T47D (cell line): ENCODE measurements at places on chromosomes 5 and 9.

GRCh38 chr9:97136421-97136820 lies 97.5 kb upstream of the CTSV start:
- DNase-seq = no peak

DNA sequence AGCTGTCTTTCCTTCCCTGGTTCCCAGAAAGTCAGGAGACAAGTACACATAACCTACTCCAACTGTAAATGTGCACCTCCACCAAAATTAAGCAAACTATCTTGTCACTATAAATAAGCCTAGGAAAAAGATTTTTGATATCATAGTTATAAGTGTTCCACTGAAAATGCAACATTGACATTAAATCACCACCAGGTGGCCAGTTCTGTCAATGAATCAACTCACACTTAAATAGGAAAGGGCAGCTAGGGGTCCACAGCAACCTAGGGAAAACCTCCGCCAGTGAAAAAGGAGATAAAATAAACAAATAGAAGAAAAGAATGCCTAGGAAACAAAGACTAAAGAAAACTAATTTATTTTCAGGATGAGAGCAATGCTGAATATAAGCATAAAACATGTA lies 243.0 kb upstream of the PTPRD start:
- no peak for DNase-seq

- no peak for DNase-seq
Observed at GRCh38 chr5:64201996-64202395, 36.4 kb downstream of the RNF180 start.

DNA sequence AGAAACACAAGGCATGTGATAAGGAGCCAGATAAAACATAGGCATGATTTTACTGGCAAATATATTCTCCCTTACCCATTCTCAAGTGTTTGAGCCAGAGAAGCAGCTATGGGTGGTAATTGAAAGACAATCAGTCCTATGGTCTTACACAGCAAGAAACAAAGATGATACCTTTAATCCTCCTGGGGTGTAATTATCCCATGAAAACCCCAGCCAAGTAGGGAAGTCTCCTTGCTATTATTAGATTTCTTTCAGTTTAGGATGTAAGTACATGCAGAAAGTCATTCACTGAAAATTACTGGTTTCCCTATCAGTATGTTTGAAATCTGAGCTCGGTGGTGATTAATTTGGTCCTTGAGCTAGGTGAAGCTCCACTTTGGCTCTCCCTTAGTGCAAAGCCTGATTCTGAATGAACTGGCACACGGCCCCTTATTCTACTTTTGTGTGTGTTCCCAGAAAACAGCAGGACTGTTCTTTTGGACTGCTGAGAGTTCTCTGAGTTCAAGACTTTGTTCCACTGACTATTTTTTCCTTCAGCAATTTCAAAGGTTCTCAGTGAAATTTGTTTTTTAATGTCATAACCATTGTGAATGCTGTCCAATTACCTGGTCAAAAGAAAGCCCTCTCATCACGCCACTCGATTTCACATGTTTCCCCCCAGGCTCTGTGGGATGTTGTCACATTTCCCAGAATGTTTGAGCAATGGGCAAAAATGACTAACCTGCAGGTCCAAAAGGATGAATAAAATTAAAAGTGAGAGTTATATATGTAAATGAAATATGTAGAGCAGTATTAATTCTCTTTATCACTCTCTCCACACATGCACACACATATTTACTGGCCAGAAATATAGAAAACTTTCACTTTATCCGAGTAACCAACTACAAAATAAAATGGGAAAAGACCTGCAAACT lies 343.0 kb downstream of the RAB3C start:
- DNase-seq = no peak

- no peak for DNase-seq
Observed at GRCh38 chr5:1478271-1479035, 33.2 kb upstream of the SLC6A3 start.

DNA sequence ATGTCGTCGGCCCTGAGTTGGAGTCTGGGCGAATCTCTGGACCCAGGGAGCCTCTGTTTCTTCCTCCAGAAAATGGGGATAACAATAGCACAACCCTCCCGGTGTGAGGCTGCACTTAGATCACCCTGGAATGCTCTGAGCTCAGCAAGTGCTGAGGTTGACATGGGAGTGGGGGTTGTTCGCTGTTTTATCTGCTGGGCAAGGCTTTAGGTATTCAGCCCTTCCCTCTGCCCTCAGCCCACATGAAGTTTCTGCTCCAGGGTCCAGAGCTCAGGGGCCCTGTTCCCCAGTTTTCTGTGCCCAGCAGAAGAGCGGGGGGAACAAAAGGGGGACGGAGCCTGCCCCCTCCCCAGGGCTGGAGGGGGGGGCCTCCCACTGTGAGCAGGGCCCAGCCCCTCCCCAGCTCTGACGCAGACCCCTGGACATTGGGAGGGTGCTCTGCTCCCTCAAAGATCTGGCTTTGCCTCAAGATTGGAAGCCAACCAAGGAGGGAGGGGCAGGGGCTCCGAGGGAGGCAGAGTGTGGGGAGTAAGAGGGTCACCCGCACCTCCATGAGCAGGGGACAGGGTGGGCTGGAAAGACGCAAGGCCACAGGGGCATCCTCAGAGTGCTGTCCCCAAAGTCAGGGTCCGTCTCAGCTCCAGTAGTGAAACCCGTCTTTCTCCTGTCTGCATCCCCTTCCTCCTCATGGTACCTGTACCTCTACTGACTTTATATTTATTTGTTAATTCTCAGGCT lies 215.6 kb downstream of the C9orf50 start:
- DNase-seq = no peak

GRCh38 chr9:106976772-106977171 lies 113.8 kb downstream of the ZNF462 start:
- no peak for DNase-seq

- DNase-seq = peak; percentile 84
Observed at GRCh38 chr5:25006734-25007133, 362.0 kb upstream of the CDH10 start.

DNA sequence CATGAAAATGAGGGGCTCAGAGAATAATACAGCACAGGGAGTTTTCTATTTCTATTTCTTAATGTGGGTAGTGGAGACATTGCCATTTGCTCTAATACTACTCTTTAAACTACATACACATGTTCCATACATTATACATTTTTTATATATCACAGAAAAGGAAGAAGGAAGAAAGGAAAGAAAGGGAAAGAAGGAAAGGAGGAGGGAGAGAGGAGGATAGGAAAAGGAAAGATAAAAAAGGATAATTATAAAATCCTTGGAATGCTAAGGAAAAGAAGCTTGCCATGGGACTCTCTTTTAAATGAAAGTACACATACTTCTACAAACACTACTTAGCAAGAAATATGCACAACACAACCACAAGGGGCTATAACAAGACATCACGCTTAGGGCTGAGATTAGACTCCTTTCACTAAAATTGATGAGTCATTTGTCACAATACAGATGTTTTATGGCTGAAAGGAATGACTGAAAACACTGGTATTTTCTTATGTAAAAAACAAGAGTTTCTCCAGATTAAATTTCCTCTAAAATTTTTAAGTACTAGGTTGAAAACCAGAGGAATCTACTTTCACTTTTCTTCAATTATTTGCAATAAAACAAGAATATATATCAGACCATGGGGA lies 219.8 kb downstream of the ARL15 start:
- DNase-seq = no peak

DNA sequence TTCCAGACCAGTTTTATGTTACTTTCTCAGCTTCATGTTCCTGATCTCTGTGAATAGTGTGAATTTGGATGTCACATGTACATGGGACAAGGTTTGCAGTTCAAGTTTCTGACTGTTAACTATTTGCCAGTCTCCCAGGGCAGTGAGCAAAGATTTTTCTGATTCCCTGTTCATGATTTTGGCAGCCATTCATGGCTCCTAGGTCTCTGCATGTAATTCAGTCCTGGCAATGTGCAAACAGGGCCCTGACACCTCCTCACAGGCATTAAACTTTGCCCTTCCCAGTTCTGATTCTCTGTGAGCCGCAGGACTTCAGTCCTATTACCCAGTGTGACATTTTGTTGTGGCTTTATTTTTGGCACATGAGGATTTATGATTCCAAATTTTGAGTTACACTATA lies 349.7 kb downstream of the ARRDC3 start:
- DNase-seq = no peak

DNA sequence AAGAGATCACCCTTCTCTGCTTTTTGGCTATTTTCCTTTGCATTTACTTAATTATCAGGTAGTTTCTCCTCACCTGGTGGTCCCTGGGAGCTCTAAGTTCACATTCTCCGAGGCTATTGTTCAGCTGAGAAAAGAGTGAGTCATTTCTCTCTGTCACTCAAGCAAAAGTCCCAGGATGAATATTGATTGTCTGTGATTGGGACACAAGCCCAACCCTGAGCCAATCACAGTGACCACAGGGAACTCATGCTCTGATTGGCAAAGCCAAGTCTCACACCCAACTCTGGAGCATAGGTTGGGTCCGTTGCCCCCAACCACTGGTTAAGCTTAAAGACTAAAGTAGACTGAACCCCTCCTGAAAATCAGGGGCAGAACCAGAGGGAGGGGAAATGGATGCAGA lies 27.8 kb upstream of the FAT2 start:
- no peak for DNase-seq

DNA sequence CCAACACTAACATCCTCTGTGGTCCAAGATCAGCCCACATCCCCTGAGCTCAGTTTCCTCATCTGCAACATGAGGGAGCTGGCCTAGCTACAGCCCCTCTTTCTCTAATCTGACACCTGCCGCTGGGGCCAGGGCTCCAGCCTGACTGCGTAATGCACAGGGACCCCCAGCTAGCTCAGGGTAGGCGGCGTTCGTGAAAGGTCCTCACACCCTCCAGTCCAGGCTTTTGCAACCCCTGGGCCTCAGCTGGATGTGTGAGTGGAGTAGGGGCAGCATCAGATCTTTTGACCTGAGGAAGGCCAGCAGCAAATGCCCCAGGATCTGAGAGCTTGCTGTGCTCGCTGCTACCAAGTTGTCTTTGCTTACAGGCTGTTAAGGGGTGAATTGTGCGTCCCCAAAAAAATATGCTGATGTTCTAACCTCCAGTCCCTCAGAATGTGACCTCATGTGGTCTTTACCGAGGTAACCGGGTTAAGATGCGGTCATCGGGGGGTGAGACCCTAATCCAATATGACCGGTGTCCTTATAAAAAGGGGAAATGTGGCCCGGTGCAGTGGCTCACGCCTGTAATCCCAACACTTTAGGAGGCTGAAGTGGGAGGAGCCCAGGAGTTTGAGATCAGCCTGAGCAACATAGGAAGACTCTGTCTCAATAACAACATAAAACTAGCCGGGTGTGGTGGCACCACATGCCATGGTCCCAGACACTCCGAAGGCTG lies 47.8 kb downstream of the PLPP7 start:
- no peak for DNase-seq

DNA sequence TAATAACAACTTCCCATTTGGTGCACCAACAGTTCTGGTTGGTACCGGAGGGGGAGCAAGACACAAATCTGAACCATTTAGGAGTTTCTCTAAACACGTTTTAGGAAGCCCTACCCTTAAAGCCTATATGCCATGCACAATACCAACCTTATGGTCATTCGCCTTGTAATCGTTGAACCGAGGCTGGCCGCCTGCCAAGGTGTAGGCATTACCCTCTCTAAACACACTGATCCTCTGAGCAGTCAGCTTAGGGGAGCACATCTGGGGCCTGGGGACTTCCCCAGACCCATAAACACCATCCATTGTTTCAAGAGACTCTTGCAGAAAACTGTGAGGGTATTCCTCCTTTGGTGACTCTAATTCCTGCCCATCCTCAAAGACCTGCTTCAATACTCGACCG lies 328 bp downstream of the GRXCR2 start:
- DNase-seq = no peak

- no peak for DNase-seq
Observed at GRCh38 chr9:526904-527591, 312.4 kb downstream of the DOCK8 start.

GRCh38 chr9:121945281-121945680 lies 147.8 kb downstream of the TTLL11 start:
- DNase-seq = no peak

GRCh38 chr5:79225026-79225425 lies 10.9 kb upstream of the JMY start:
- no peak for DNase-seq

DNA sequence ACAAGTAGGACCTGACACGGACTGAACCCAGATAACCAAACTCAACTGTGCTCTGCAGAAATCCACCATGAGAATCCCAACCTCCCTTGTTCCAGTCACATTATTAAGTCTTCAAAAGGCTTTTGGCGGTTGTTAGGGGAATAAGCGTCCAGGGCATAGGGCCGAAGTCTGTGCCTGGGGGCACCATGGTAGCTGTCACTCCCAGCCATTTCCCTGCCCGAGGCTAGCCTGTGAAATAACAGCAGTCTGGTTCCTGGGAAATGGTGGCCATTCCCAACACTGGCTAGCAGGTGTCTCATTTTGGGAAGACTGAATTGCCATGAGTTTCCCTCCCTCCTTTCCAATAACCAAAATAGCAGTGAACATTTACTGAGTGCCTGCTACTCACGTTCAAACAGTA lies 122.2 kb downstream of the CRB2 start:
- no peak for DNase-seq

DNA sequence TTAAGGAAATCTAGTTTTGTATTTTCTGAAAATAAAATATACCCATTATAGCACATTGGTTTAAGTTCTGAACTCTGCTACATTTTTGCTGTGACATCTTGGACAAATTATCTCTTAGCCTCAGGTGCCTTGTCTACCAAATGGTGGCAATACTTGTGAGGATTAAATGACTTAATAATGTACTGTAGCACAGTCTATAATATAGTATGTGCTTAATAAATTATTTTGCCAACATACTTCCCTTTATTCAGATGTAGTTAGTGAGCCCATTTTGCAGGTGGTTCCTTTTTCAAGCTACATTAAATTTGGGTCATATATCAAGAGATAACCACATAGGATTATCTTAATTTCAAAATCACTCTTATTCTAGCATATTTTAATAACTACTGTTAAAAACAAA lies 3.2 kb downstream of the ETF1 start:
- DNase-seq = no peak

DNA sequence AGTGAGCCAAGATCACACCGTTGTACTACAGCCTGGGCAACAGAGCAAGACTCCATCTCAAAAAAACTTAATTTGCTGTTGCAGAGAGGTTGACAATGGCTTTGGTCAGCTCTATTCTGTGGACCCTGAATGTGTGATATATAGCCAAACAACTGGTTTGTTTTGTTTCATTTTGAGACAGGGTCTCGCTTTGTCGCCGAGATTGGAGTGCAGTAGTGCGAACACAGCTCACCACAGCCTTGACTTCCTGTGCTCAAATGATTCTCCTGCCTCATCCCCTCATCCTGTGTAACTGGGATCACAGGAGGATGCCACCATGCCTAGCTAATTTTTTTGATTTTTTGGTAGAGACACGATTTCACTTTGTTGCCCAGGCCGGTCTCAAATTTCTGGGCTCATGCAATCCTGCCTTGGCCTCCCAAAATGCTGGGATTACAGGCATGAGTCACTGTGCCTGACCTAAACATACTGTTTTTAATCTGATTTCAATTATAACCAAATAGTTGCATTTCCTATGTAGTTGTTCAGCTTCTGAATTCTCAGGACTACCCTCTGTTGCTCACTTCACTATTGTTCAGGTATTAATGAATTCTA lies 9.8 kb downstream of the RNF183 start:
- no peak for DNase-seq

GRCh38 chr9:135521608-135522095 lies 412 bp downstream of the LCN1 start:
- no peak for DNase-seq

- DNase-seq = no peak
Observed at GRCh38 chr9:99359336-99359735, 137.3 kb downstream of the SEC61B start.

- DNase-seq = no peak
Observed at GRCh38 chr5:15799014-15799413, 299.0 kb downstream of the FBXL7 start.

- peak; percentile 77 for DNase-seq
Observed at GRCh38 chr5:176803943-176804498, 6.3 kb upstream of the UNC5A start.

- no peak for DNase-seq
Observed at GRCh38 chr5:52579391-52579790, 208.3 kb upstream of the ITGA1 start.
